NCI-H526 (cell line): ENCODE measurements at places on chromosomes 4 and X.

DNA sequence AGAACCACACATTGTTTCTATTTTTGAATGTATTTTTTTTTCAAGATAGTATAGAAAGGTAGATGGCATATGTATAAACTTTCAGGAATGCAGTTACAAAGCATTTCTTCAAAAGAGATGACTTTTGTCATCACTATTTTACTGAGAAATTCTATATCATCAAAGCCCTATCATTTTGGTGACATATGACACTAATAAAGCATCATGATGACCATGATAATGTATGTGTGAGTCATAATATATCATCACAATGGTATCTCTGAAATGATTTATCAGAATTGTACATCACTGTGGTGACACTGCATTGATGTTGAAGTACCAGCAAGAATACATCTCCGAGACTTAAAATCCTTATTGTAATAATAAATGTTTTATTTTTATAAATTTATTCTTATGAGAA lies 1740.8 kb downstream of the PCDH7 start:
- DNase-seq, result no peak

- DNase-seq, result peak; percentile 57
Measured at GRCh38 chr4:165464813-165465381, 86.1 kb downstream of the CPE start.

DNA sequence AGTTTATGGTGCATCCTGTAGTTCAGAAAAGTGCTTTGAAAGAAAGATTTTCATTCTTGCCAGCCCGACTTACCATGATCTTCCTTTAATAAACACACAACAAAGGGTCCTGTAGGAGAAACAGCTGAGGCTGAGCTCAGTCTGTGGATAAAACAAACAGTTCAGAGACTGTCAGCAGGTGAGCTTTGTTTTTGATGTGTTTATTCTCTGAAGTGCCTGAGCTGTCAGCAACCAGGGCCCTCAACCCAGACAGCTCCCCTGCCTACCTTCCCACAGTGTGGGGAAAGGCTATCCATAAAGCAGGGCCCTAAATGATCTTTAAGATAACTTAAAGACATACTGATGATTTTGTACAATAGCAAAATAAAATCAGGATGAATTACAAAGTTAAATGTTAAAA lies 459.2 kb upstream of the GALNT7 start:
- no peak for DNase-seq

DNA sequence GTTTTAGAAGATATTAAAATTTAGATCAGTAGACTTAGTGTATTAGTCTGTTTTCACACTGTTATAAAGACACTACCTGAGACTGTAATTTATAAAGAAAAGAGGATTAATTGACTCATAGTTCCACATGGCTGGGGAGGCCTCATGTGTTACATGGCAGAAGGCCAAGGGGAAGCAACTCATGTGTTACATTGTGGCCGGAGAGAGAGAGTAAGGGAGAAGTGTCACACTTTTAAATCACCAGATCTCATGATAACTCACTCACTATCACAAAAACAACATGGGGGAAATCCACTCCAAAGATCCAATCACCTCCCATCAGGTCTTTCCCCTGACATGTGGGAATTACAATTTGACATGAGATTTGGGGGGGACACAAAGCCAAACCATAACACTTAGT lies 1159.7 kb upstream of the PCDH7 start:
- no peak for DNase-seq

- DNase-seq, result no peak
Measured at GRCh38 chr4:150855981-150856510, 159.0 kb downstream of the LRBA start.
